ENCODE measurements at places on chromosomes 3 and 15. TPM values are rescaled to one million over a fixed set of nuclear protein-coding genes. Genes with fewer than 3 reads are reported as not detected.

The FSIP1 gene
- 0.82 TPM for polyA plus RNA-seq

The SEMA5B gene
- polyA plus RNA-seq: 6.7 TPM

The KBTBD8 gene
- polyA plus RNA-seq: 0.97 TPM

The SMAD6 gene
- 34.9 TPM for polyA plus RNA-seq

The UBE2E1 gene
- 171 TPM for polyA plus RNA-seq

The SKOR1 gene
- polyA plus RNA-seq: 0.28 TPM

The REC114 gene
- polyA plus RNA-seq: not detected

The SIDT1 gene
- 2.1 TPM for polyA plus RNA-seq

The CLSTN2 gene
- polyA plus RNA-seq: 0.39 TPM

The AQP9 gene
- polyA plus RNA-seq: not detected

The SEMA3G gene
- polyA plus RNA-seq: 7.0 TPM

The MYH15 gene
- polyA plus RNA-seq: 0.29 TPM

DNA sequence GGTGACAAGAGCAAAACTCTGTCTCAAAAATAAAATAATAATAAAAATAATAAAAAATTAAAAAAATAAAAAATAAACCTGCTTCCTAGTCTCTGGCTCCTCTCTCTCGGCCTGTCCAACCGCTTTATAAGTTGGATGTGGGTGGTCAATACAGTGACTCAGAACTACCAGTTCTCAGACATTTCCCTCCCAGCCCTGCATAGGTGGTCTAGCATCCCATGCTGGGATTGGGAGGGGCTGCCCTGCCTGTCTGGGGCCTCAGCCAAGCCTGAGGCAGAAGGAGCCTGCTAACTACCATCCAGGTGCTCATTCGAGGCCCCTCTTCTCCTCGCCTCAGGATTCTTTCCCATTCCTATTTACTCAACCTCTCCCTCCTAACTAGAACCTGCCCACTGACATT is 33.3 kb upstream of the BLM start:
- DNase-seq: no peak

DNA sequence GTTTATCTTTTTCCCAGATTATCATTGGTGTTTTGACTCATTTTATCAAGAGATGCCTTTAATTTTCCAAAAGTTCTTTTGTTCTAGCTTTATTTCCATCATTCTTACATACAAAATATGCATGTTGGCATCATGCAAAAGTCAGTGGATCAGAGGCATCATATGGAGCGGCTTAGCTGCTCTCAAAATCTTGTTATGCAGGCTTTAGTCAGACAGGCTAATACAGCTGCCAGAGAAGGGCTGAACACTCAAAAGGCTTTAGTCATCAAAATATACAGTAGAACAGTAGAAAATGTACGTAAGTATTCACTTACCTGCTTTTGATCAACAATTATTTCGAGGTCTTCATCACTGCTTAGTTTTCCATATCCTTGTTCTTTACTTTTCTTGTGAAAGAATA is 65.5 kb downstream of the PEX5L start:
- DNase-seq: no peak

- no peak for DNase-seq
Measured at GRCh38 chr15:77915261-77915960, 162.1 kb downstream of the TBC1D2B start.

DNA sequence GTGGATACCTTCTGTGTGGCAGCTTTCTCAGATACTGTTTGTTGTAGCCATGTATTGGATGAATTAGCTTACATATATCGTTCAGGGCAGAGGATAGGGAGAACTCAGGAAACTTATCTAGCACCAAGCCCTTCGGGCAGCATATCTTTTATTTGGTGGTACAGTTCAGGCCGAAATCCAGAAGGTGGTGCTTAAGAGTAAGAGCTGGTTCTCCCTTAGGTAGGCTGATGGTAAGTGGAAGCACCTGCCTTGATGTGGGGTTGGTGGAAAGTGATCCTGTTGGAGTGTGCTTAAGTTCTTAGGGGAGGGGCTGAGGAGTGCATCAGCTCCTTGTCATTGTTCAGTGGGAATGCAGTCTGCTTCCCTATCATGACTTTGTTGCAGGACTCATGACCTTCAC is 187.5 kb downstream of the DOCK3 start:
- DNase-seq: no peak

DNA sequence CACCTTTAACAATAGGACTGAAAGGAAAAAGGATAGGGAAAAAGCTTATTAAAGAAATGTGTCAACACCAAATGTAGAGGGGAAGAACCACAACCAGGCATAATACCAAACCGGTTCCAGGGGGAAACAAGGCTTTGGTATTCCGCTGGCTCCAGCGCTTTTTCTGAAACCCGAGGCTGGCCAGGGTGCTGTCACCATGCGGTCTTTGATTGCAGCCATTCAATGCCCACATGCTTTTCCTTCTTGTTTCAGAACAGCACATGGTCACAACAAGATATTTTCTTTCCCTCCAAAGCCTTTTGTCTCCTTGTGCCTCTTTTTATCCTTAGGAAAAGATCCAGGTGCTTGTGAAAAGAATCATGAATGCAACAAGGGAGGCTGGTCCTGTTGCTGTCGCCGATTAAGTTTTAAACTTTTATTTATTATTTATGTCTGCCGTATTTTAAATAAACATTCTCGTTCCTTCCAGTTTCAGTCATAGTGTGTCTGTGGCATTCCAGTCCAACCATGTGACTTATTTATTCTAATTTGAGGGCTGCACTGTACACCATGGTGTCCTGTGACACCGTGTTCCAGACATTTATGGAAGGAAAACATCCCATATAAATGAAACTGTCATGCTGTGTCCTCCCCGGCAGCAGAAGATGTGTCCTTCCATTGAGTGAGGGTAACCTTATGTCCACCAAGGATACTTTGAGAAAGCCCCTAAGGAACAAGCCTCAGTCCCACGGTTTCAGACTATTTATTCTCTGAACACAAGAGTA is 41.1 kb downstream of the CCK start:
- no peak for DNase-seq

- no peak for DNase-seq
Measured at GRCh38 chr15:69663441-69663840, 210.8 kb downstream of the RPLP1 start.

- peak; percentile 38 for DNase-seq
Measured at GRCh38 chr15:28885630-28886430, at the start of gene APBA2. TSS of gene APBA2 (plus strand) at chr15:28885974. CDS start at chr15:29053885, 167,911 bp downstream.

- no peak for DNase-seq
Measured at GRCh38 chr15:101451846-101452245, 37.7 kb downstream of the PCSK6 start.

DNA sequence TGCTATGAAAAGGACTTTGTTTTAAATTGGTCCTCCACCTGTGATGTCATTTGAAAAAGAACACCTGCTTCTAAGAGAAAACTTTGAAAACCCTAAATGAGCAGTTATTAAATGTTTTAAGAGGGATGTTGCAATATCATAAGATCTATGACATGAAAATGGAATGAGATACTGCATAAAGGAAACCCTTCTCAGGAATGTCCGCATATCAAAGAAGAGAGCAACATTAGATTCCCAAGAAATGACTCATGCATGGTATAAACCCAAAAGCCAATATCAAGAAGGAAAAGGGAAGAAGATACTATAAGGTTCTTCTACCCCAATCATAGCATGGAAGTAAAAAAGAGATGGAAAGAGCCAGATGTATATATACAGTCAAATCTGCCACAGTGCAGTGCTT is 627.5 kb upstream of the LMCD1 start:
- no peak for DNase-seq

- no peak for DNase-seq
Measured at GRCh38 chr15:78312957-78313356, 13.5 kb upstream of the SKIC8 start.

- DNase-seq: no peak
Measured at GRCh38 chr3:141763088-141763750, at the start of gene GRK7. TSS of gene GRK7 (plus strand) at chr3:141763408. CDS start at chr3:141778285, 14,877 bp downstream.

DNA sequence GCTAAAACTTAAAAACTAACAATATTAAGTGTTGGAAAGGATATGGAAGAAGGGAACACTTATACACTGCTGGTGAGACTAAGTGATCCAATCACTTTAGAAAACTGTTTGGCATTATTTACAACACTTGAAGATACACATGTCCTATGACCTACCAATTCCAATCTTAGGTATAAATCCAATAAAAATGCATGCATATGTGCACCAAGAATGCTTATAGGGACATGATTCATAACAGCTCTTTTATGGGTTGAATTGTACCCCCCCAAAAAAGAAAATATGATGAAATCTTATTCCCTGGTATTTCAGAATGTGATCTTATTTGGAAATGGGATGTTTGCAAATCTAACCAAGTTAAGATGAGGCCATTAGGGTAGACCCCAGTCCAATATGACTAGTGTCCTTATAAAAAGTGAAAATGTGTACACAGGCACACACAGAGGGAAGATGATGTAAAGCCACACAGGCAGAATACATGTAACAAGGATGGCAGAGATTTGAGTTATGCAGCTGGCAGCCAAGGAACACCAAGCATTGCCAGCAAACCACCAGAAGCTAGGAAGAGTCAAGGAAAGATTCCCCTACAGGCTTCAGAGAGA is 15.3 kb downstream of the CCR8 start:
- no peak for DNase-seq

DNA sequence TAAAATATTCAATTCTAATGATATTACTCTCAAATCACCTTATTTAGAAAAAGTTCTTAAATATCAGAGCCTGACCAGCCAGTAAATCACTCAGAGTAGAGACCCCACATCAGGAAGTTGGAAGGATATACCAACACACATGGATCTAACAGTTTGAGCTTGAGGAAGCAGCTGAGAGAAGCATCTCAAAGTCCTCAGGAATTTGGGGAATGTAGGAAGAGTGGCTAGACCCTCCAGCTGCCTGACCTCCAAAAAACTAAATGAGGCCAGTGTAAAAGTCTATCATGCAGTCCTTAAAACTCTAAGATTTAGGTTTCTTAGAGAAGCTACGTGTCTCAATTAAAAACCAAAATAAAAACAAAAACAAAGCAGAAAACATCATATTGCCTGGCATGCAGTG is 55.4 kb downstream of the SETD2 start:
- no peak for DNase-seq

DNA sequence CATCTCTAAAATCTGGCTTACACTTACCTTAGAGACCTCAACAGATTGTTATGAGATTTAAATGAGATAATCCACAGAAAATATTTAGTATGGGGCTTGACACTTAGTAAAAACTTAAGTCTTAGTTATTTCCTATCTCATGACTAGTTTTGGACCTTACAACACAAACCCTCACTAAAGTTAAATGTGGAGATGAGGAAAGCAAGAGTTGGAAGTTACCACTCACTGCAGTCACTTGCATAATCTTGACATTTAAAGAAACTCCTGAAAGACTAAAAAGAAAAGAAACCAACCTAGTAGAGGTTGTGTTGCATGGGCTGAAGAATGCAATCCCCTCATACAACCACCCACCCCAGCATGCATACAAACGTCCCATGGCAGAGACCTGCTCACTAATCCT is 40.1 kb downstream of the ITGB5 start:
- DNase-seq: no peak

- peak; percentile 61 for DNase-seq
Measured at GRCh38 chr3:160564949-160565441, 376 bp downstream of the KPNA4 start.

- no peak for DNase-seq
Measured at GRCh38 chr3:64084640-64085039, 61.3 kb upstream of the PSMD6 start.

DNA sequence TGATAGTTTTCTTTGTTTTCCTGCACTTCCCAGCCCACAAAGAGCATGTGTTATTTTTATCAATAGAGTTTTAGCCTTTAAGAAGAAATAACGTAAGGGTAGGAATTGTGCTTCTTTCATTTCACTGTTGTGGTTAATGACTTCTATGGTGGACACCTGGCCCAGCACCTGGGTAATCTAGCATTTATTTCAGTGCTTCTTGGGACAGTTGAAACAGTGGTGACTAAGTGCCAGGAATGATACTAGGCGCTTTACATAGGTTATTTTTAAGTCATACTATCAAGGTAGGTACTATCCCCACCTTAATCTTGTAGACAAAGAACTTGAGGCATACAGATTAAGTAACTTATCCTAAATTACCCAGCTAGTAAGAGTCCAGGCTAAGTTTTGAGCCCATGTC is 243.8 kb downstream of the SOX2 start:
- DNase-seq: no peak

DNA sequence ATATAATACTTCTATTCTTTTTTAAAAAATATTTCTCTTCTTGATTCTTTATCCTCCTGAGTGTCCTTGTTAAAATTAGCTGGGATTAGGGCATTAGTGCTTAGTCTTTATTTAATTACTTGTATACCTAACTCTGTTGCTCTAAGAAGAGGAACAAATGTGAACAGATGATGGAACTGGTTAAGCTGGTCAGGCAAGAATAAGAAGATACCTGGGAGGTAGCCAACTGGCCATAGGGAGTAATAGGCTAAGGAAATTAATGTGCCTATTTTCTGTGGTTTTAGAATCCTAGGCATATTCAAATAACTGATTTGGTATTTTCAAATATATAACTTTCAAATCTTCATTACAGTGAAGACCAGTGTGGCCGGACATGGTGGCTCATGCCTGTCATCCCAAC is 54.4 kb downstream of the EIF3J start:
- no peak for DNase-seq
